ENCODE measurements at places on chromosomes 16 and 17.

- no peak for DNase-seq
Measured at GRCh38 chr16:31242206-31242605, 17.6 kb upstream of the ITGAM start.

DNA sequence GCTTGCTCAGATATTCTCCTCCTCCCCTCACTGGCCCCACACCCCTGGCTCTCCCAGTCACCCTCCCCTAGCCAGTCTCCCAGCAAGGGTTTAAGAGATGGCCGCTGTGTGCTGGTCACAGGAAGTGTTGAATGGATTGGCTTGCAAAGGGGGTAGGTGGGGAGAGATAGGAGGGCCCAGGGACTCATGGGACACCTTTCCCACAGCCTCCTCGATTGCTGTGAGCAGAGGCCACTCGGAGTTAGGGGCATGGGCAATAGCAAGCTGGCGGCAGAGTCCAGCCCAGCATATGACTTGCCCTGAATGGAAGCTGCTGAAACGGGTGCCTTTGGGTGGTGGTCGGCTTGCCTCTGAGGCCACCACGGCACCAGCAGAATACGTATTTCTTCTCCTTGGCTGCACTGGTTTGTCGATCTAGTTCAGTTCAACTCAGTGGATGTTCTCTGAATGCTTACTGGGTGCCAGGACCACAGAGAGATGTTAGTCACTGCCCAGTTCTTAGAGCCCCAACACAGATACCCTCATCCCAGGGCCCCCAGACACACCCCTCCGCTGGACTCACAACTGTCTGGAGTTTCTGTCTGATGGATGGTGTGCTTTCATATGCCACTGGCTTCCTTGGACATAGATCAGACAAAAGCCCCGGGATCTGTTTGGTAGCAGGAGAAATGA, 6.0 kb downstream of the WFIKKN2 start:
- DNase-seq = no peak

DNA sequence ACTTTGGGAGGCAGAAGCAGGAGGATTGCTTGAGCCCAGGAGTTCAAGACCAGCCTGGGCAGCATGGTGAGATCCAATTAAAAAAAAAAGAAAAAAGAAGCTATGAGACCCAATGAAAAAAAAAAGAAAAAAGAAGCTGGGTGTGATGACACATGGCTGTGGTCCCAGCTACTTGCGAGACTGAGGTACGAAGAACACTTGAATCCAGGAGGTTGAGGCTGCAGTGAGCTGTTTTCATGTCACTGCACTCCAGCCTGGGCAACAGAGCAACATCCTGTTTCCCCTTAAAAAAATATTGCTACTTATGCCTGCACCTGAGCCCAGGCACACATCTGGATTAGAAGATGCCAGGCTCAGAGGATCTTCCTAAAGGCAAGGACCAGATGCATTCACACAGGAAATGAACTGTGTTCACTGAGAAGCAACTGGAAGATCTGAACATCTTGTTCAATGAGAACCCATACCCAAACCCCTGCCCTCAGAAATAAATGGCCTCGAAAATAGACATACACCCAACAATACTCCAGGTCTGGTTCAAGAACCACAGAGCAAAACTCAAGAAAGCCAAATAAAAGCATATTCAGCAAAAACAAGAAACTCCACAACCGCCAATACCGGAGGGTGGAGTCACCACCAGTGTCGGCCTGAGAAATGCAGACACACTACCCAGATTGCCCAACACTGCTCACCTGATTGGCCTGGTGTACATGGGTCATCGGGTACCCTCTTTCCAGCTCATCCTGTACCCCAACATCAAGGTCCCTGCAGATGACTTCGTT, 4.4 kb downstream of the RNF135 start:
- no peak for DNase-seq

DNA sequence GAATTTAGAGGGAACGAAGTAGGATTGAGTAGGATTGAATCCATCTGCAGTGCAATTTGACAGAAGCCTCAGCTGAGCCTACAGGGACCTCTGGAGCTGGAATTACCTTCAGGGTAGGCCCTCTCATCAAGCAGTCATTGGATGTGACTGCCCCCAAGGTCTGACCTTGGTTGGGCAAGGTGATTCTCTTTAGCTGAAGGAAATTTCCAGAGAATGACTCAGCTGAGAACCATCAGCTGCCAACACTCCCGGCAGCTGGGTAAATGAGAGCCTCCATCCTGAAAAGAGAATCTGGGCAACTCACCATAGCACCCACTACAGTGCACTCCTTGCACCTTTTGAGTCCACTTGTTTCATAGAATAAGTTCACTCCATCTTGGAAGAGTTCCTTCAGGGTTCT, 113.5 kb upstream of the MED13 start:
- no peak for DNase-seq

- no peak for DNase-seq
Measured at GRCh38 chr16:31488468-31489297, 5.8 kb downstream of the SLC5A2 start.

- no peak for DNase-seq
Measured at GRCh38 chr17:78019976-78020716, 61.6 kb downstream of the TNRC6C start.

GRCh38 chr16:82031116-82032084, 3.7 kb upstream of the HSD17B2 start:
- DNase-seq = no peak

DNA sequence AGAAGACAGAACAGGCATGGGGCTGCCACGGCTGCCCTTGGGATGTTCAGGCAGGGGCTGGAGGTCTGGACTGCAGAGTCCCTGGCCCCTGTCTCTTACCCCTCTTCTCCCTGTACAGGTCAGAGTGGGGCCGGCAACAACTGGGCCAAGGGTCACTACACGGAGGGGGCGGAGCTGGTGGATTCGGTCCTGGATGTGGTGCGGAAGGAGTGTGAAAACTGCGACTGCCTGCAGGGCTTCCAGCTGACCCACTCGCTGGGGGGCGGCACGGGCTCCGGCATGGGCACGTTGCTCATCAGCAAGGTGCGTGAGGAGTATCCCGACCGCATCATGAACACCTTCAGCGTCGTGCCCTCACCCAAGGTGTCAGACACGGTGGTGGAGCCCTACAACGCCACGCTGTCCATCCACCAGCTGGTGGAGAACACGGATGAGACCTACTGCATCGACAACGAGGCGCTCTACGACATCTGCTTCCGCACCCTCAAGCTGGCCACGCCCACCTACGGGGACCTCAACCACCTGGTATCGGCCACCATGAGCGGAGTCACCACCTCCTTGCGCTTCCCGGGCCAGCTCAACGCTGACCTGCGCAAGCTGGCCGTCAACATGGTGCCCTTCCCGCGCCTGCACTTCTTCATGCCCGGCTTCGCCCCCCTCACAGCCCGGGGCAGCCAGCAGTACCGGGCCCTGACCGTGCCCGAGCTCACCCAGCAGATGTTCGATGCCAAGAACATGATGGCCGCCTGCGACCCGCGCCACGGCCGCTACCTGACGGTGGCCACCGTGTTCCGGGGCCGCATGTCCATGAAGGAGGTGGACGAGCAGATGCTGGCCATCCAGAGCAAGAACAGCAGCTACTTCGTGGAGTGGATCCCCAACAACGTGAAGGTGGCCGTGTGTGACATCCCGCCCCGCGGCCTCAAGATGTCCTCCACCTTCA, 11.7 kb downstream of the TUBB3 start:
- no peak for DNase-seq

DNA sequence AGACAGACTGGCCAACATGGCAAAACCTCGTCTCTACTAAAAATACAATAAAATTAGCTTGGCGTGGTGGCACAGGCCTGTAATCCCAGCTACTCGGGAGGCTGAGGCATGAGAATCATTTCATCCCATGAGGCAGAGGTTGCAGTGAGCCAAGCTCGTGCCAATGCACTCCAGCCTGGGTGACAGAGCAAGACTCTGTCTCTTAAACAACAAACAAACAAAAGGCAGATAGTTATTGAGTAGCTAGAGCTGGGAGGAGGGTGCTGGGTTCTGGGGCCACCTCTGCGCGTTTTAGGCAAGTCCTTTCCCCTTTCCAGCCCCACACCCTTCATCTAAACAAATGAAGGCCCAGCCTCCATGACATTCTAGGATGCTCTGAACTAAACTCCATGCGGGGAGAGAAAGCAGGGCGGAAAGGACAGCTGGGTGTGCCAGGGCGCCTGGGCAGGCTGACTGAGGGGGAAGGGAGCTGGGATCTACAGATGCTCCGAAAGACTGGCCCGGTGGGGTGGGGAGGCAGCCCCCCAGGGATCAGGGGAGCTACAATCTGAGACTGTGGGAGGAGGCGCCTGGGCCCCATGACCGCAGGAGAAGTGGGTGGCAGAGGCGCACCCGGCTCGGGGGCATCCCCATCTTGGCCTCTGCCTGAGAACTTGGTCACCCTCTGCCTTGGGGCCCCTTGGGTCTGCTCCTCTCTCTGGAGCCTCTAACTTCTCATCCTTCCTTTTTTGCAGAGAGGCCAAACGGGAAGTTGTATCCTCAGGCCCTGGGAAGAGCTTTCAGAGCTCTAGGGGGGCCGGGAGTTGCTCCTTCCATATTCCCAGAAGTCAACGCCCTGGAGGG, 910 bp downstream of the ITGAL start:
- DNase-seq = no peak

DNA sequence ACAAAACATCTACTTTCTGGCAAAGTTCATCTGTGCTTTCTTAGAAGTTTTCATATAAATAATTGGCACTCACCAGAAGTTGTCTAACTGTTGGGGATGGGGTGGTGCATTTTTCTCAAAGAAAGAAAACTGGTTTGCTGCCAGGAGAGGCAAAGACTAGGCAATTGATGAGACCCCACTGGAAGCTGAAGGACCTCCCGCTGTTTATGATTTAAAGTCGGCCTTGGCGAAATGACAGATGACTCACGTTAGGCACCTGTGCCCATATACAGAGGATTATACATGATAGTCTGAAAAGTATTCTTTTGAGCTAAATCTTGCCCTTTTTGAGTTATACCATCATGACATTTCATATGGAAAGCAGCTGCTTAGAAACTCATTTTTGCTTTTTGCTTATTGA, 193.0 kb upstream of the ZFHX3 start:
- DNase-seq = no peak

GRCh38 chr16:66750279-66751052, 943 bp downstream of the DYNC1LI2 start:
- DNase-seq = no peak

GRCh38 chr17:72069586-72070202, 51.1 kb upstream of the SOX9 start:
- no peak for DNase-seq

DNA sequence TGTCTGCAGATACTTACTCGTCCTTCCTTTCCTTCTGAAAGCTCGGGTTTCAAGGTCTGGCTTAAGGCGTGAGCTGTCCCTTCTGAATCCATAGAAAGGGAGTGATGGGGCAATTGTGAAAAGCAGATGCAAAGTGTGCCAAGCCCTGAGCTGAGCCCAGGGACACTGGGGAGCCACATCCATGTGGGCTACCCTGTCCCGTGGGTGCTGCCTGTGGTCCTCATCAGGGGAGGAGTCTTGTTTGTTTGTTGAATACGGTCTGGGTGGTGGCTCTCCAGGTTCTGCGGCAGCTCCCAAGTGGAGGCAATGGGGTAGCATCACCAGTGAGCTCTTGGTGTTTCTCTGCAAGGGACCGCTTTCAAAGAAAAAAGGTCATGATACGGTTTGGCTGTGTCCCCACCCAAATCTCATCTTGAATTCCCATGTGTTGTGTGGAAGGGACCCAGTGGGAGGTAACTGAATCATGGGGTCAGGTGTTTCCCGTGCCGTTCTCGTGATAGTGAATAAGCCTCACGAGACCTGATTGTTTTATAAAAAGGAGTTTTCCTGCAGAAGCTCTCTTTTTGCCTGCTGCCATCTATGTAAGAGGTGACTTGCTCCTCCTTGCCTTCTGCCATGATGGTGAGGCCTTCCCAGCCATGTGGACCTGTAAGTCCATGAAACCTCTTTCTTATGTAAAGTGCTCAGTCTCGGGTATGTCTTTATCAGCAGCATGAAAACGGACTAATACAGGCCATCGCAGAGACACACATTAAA, 1.0 kb upstream of the ALG1 start:
- DNase-seq = no peak

GRCh38 chr16:30691907-30692306, 7.1 kb upstream of the SRCAP start:
- DNase-seq = no peak

DNA sequence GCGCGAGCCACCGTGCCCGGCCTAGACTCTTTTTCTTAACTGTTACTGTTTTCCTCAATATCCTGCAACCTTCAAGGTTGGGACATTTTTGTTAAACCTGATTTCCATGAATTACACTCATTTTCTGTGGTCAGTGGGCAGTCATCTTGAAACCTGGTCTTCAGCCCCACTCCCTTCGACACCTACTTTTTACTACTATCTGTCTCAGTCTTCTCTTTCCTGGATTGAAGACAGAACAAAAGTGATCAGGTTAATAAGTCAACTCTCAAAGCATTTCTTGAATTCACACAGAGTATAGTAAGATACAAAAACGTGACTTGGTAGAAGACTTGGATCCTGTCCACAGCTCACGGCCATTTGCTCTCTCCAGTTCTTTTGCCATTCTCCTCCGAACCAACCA, 6.1 kb downstream of the MINK1 start:
- no peak for DNase-seq

GRCh38 chr16:78183437-78184237, 84.2 kb downstream of the WWOX start:
- DNase-seq = no peak

DNA sequence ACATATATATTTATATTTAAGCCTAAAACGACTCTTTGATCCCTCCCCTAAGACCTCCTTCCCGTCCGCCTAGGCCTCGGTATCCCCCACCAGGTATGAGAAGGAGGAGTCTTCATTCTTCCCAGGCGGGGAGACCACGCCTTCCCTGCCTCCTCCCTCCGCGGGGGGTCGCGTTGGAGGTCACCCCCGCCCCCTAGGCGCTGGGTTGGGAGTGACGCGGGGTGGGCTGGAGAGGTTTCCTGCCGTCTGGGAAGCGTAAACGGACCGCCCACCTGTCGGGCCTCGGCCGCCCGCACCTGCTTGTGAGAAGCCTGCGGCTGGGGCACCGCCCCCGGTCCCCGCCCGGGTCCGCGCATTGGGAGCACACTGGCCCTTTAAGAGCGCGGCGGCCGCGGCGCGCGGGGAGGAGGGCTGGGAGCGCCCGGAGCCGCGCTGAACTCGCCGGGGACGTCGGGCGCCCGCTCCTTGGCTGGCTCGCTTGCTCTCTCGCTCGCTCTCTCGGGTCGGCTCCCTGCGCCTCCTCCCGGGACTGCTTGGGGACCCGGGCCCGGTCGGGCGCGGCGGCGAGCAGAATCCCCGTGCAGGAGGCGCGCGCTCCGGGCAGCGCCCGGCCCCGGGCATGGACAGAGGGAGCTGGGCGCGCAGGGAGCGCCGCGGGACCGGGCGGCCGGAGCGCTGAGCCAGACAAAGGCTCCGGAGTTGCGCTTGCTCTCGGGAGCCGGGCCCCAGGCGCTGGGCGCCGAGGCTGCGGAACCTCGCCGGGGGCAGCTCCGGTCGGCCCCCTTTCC, at the start of gene MMP15:
Gene MMP15 (plus strand): TSS at position 404 of the 788 bp plus-strand sequence. CDS start 597 bp downstream, outside the sequence.
- DNase-seq = peak; percentile 31

All from anterior cingulate cortex (tissue), 58 donors.